ENCODE measurements at places on chromosomes 12 and 14.

- no peak for DNase-seq
These were observed 7.6 kb upstream of the KRT80 start for GRCh38 chr12:52199294-52199919.

DNA sequence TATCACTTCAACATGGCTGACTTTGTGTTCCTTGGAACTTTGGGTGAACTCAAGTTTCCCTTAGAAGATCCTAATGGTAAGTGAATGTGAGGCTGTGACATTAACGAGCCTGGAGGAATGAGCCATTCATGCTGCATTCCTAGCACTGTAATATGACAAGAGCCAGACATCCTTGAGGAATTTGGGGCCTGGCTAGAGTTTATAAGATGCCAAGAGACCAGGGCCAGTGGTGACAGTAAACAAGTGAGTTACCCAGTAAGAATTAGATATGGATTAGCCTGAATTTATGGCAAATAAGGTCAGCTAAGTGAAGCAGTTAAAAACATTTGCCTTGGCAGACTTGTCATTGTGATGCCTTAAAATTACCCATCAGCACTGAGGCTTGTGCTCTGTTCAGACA is 232.4 kb downstream of the AKAP6 start:
- no peak for DNase-seq

DNA sequence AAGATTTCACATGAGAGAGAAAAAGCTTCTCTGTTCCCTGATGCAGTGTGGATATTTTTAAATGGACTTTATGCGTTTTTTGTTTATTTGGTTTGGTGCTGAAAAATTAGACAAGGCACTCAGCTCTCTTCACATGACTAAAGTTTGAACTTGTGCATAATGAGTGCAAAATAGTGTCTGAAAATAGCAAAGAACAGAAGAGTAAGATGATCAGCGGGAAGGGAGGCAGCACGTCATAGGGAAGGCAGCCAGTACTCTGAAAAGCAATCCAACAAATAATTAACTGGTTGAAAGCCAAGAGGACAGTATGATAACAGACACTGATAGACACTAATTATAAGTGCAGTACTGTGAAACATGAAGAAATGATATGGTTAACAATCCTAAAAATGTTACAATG is 46.6 kb upstream of the CDKN3 start:
- DNase-seq: no peak

DNA sequence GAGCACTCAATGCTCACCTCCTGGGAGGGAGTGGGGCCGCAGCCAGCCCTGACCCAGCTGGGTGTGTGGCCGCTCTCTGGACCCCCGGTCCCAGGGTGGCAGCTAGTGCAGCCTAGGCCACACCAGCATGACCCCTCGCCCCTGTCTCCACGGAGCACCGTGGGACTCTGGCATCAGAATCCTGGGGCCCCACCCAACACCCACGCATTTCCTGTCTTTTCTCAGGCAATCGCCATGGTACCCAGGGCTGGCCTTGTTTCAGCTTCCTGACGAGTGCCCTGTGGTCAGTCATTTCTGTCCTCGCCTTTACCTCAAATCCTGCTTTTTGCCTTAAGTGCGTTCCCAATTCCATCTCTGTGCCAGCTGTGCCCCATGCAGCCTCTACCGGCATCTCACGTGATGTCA is 15.9 kb downstream of the PACS2 start:
- no peak for DNase-seq

DNA sequence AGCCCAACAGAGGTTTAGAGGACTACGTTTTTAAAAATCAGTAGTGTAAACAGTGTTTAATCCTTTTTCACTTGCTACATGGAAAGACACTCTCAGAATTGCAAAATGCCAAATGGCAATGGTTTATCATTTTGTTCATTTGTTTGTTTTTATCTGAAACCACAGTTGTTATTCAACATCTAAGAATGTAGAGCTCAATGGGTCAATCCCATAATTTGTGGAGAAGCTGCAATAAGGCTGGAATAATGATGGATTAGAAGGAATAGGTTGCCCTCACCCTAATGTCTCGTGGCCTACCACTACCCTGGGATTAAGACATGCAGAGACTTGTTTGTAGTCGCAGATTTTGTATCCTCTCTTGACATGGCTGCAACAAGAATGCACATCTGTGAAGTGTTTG is 115.7 kb downstream of the LLPH start:
- DNase-seq: no peak

DNA sequence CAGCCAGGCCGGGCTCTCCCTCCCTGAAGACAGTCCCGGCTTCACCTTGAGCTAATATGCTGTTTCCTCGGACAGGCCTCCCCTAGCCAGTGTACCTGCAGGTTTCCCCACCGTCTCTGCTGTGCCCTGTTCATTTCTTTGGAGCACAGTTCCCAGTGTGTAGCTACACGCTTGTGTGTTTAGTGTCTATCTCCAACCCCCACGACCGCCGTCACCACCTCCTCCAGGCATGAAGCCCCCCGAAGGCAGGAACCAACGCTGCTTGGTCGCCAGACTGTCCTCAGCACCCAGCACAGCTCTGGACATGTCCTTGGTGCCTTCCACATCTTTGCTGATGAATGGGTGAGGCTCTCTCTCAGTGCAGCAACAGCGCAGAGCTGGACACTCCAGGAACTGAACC is 26.2 kb upstream of the PLEKHG6 start:
- no peak for DNase-seq

DNA sequence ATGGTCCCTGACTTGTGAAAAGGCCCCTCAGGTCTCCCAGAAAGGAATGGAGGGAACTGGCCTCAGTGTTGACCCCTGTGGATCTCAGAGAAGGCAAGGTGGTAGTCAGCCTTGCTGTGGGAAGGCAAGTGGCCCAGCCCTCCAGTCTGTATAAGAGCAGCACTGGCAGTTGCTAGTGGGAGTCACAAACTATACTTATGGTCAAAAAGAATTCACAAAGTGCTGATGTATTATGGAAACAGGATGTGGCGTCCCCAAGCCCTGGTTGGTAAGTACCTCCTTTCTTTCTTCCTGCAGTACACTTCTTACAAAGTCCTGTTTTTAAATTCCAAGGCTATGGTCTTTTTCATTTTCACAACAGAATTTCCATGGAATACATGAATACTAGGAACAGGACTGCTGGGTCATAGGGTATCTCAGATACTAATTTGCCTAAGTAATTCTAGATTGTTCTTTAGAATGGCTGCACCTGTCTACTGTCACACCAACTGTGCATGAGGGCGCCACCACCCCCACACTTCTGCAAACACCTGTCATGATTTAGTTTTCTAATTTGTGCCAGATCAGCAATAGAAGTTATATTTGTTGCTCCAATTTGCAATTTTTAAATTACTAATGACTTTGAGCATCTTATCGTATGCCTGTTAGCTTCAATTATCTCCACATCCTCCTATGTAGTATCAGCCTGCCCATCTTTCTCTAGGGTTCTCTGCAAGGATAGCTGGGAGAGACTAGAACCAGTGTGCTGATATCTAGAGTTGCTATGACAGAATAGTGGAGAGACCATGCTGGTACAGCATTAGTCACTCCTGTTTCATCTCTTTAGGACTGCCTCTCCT is 40.7 kb upstream of the TMEM263 start:
- no peak for DNase-seq

DNA sequence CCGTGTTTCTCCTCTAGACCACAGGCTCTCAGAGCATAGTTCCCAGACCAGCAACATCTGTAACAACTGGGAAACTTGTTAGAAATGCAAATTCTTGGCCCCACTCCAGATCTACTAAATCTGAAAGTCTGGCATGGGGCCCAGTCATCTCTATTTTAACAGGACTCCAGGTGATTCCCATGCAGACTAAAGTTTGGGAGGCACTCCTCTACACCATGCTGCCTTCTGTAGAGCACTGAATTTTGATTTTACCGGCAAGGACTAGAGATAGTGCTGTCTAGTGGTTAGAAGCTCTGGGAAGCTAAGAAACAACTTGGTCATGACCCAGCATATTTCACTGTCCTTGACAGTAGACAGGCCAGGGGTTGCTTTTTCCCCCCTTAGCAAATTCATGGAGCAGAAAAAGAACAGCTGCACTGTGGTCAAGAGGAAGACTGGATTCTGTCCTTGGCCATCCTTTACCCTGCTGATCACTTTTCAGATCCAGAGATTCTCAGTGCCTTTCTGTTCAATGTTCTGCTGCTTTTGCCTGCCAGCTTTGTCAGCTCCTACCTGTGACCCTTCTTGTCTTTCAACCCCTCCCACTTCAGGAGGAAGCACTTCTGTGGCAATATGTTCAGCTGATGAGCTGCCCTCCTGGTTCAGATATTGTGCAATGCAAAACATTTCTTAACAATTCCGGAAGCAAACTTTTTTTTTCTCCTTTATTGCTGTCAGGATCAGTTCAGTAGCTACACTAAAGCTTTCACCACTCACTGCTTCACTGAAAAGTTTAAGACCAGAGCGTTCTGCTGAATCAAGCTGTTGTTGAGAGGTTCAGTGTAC is 133.8 kb upstream of the NUDT4 start:
- no peak for DNase-seq

DNA sequence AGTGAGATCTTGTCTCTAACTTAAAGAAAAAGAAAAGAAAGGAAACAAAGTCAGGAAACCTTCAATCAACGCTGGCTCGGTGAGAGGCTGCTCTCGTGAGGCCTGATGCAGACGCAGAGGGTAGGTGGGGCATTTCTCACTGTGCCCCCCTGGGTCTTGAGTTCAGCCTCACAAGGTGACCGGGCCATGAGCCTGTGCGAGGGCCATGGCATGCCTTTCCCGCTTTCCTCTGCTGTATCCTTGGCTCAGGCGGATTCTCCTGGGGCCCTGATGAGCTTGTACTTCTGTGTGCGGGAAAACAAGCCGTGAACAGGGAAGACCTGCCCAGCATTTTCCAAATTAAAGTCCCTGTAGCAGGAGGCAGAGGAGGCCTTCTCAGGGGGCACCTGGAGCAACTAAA is 20.2 kb downstream of the ADGRD1 start:
- no peak for DNase-seq

- DNase-seq: no peak
These were observed 93.5 kb downstream of the LRRC74A start for GRCh38 chr14:76919431-76920330.

DNA sequence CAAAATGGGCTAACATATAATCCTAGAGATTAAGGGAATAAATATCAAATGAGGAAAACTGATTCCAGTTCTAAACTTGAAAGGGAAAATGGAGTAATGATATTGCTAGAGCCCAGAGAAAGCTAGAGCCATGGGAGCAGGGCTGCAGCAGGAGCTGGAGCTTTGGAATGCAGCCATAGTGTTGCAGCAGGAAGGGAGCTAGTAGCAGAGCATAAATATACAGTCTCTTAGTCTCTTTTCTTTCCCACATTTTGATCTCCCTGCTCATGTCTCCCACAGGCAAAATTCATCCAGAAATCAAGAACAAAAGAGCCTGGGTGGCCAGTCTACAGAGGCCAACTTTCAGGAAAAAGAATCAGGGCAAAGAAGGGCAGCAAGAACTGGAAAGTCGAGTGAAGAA is 253.7 kb downstream of the ATXN7L3B start:
- DNase-seq: no peak

- DNase-seq: no peak
These were observed 165.8 kb downstream of the ESRRB start for GRCh38 chr14:76541594-76542219.

DNA sequence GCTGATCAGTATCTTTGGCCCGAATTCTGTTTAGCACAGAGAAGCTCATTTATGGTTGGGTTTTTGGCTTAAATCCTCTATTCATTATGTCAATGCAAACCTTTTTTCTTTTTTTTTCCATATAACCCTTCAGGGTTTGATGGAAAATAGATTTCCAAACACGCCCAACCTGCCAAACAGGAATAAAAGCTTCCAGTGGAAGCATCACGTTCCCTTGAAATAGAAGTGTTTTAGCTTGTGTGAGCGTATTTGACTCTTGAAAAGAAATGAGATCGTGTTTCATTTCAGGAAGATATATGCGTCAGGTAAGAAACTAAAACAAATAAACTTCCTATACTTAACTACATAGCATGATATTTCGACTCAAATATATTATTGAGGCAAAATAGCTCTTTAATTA is at the start of gene PIK3C2G:
Gene PIK3C2G, plus strand, starts transcription at position 246 of the 400 bp plus-strand sequence. CDS start 20,564 bp downstream, outside the sequence.
- no peak for DNase-seq

- DNase-seq: no peak
These were observed 92.7 kb upstream of the DCD start for GRCh38 chr12:54740882-54741281.

DNA sequence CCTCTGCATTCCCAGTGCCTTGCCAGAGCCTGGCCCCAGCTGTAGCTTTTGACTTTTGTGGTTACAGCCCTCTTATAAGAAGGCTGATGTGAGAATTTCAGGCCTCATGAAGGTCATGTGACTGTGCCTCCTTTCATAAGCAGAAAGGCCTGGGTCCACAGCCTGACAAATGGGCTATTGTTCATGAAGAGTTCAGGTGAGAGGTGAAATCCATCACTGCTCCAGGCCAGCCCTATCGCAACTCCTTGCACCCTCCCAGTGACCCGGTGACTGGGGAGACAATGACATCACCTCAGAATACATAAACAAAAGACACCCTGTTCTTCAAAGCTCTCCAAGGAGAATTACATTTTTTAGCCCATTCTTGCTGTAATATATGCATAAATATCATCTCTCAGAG is 321.5 kb downstream of the PCNX1 start:
- DNase-seq: no peak

- DNase-seq: peak; percentile 46
These were observed 1090.5 kb downstream of the VRK1 start for GRCh38 chr14:97887690-97888089.

DNA sequence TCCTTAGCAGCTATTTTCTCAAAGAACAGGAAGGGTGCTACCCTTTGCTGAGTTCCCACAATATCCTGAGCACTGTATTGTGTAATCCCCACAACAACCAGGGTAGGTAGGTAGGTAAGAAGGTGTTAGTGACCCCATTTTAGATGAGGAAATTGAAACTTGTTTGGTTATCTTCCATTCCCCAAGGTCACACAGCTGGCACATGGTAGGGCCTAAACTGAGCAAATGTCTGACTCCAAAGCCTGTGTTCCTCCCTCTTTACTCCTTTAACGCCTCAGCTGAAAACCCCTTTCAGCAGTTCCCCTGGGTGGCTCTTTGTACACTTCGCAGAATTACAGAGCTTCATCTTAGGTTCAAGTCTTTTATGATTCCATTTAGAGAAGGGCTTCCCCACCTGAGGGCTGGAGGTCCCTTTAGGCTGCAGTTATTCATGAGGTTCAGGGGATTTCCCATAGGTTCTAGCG is 26.5 kb upstream of the RIC8B start:
- DNase-seq: no peak

GRCh38 chr14:58765418-58765831 is 127.7 kb downstream of the DACT1 start:
- no peak for DNase-seq

GRCh38 chr12:26891704-26892103 is 46.1 kb downstream of the INTS13 start:
- DNase-seq: no peak

DNA sequence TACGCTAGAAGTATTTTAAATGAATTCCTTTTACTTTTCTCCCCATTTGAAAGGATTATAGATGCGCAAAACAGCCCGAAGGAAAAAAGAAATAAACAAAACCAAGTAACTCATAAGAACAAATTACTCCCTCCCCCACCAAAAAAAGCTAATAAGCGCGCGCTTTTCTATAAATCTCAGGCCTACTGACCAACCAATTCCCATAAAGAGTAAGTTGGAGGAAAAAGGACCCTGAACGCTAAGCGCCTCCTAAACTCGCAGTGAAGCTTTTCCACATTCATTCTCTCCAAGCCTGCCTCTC is 588 bp downstream of the MBIP start:
- no peak for DNase-seq

GRCh38 chr12:59294221-59294620 is 301.6 kb upstream of the SLC16A7 start:
- no peak for DNase-seq

- no peak for DNase-seq
These were observed 1104.7 kb downstream of the BCL11B start for GRCh38 chr14:98167275-98167674.

GRCh38 chr14:94046696-94047250 is 20.6 kb downstream of the OTUB2 start:
- no peak for DNase-seq

Measured in vagina (tissue), 2 donors.